ENCODE measurements at places on chromosomes 13 and 19. TPM values are rescaled to one million over a fixed set of nuclear protein-coding genes. Genes with fewer than 3 reads are reported as not detected.

DNA sequence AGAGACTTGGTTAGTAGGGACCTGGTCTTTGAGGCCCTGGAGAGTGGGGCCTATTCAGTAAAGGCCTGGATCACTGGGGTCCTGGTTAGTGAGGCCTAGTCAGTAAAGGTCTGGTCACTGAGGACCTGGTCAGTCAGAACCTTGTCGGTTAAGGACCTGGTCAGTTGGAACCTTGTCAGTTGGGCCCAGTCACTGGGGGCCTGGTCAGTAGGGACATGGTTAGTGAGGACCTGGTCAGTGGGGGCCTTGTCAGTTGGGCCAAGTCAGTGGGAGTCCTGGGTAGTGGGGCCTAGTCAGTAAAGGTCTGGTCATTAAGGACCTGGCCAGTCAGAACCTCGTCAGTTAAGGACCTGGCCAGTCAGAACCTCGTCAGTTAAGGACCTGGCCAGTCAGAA lies 43.2 kb upstream of the TPM4 start:
- DNase-seq, result no peak

Gene WTIP
- 18.1 TPM for total RNA-seq

DNA sequence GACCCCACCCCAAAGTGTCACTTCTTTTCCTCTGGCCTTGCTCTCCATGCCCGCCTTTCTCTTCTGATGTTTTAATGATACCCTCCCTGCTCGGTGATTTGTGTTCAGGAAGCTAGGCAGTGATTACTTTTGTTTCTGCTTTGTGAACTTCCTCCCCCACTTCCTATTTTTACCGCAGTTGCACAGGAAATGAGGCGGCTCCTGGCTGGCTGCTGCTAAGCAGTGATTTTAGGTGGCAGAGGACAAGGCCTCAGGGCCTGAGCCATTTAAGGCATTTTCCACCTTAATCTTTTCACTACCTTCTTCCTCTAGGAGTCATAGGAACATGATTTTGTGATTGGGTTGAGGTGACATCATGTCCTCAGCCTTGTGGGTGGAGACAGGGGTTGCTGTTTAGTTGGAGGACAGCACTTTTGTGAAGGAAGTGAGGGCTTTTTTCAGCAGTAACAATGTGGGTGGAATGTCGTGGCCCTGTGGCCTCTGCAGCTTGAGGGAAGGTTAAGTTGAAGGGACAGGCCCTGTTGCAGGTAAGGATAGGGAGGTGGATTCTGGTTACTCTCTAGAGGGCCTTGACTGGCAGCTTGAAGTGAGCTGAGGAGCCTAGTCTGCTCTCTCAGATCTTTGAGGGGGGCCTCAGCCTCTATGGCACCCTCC lies 15.7 kb downstream of the GARRE1 start:
- DNase-seq, result no peak

Gene CD22
- total RNA-seq, result 0.28 TPM

DNA sequence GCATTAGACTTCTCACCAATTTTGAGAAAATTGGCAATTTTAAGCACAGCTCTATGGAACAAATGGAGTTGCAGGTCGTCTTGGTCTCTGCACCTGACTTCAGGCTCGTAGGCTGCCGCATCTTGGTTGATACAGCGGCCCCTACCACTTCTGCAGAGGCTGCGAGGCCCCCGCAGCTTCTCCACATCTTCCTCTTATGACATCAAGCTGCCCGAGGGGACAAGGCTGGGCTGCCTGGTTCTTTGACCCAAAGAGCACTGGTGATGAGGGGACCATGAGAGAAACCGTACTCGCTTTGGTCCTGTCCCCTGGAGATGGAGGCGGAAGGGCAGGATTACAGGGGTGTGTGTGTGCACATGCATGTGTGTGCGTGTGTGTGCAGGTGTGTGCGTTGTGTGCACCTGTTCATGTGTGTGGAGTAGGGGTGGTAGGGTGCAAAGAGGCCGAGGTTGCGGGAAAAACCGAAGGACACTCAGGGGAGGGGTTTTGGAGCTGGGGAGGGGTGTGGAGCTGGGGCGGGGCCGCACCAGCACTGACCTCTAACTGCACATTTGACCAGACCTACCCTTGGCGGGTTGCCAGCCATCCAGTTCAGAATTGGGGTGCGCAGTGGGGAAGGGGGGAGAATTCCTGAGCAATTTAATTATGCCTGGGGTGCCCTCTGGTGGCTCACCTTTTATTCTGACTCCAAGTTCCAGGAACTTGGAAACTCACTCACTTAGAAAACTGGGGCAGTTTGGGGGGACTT lies 65.1 kb upstream of the ARHGEF7 start:
- DNase-seq, result peak; percentile 47

GRCh38 chr19:17045907-17046502 lies 19.4 kb upstream of the CPAMD8 start:
- DNase-seq, result no peak

- no peak for DNase-seq
These were observed 649.6 kb downstream of the SLITRK1 start for GRCh38 chr13:83232626-83233025.

DNA sequence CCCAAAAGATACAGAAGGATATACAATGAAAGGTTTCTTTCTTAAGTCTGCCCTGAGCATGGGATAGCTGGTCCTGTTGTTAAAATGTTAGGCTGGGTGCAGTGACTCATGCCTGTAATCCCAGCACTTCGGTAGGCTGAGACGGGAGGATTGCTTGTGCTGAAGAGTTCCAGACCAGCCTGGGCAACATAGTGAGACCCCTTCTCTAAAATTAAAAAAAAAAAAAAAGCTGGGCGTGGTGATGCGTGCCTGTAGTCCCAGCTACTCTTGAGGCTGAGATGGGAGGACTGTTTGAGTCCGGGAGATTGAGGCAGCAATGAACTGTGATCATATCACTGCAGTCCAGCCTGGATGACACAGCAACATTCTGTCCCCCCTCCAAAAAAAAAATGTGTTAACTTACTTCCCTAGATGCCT lies 52.5 kb upstream of the SHKBP1 start:
- DNase-seq, result no peak

Gene PLIN5
- 4.2 TPM for total RNA-seq

- no peak for DNase-seq
These were observed 5.7 kb upstream of the NFIC start for GRCh38 chr19:3360421-3361383.

Gene NUFIP1
- 14.0 TPM for total RNA-seq

Gene NKPD1
- 0.76 TPM for total RNA-seq

Gene MBD3L2
- not detected for total RNA-seq

Gene VWA8
- total RNA-seq, result 19.9 TPM

Gene LILRA1
- total RNA-seq, result not detected

GRCh38 chr13:44744880-44745633 lies 168.9 kb upstream of the TSC22D1 start:
- no peak for DNase-seq

- DNase-seq, result peak; percentile 85
These were observed 10.1 kb upstream of the TPRX2 start for GRCh38 chr19:47848823-47849473.

All from WTC11 (cell line).